ENCODE measurements at places on chromosomes 3 and 15.
A peak's percentile ranks its signal among the peaks of the same experiment; 100 is the strongest.

GRCh38 chr3:149395107-149396089 is 17.9 kb upstream of the TM4SF1 start:
- DNase-seq = no peak

- DNase-seq = no peak
These were observed 190.2 kb downstream of the NR1D2 start for GRCh38 chr3:24135280-24135679.

DNA sequence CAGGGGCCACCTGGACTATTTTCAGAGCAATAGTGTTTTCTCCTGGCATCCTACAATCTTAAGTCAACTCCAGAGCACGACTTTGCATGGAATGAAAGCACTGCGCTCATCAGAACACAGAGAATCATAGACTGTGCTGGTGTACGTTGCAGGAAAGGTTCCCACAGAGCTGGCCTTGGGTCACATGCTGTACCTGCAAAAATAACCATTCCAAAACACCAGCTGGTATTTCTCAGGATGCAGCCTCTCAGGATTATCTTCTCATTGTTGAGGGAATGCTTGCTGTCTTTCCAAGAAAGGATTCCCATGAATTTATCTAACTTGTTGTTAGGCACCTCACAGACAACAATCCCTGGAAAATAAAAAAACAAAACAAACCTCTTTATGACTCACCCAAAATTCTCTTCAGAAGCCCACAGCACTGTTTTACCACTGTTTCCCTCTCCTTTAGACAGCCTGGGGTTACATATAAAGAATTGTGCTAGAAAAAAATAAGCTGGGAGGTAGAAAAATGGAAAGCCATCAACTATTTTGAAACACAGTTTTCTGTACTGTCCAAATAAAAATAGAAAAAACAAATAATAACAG is 131.7 kb downstream of the ATP8B4 start:
- DNase-seq = no peak

DNA sequence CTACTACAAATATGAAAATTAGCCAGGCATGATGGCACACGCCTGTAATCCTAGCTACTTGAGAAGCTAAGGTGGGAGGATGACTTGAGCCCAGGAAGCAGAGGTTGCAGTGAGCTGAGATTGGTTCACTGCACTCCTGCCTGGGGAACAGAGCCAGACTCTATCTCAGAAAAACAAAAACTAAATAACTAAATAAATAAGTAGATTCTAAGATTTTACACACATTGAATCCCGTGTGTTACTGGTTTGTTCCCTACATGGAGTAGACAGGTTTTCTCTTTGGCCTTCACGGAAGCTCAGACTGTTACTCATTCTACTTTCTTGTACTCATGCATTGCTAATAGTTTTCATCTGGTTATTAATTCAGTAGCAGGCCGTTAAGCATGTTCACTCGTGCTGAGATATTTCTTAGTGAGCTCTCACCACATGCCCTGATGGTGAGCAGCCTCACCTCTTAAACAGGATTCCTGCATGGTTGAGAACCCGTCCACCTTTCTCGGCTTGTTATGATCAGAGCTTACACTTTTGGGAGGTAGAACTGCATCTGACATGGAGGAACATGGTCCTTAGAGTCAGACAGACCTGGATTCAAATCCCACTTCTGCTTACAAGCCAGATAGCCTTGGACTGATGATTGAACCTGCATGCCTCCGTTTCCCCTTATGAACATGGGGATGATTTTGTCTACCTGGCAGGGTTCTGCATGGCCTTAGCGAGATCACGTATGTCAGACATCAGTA is 49.1 kb downstream of the CMTM7 start:
- DNase-seq = no peak

- DNase-seq = no peak
These were observed 100.2 kb downstream of the FMN1 start for GRCh38 chr15:33094336-33094735.

DNA sequence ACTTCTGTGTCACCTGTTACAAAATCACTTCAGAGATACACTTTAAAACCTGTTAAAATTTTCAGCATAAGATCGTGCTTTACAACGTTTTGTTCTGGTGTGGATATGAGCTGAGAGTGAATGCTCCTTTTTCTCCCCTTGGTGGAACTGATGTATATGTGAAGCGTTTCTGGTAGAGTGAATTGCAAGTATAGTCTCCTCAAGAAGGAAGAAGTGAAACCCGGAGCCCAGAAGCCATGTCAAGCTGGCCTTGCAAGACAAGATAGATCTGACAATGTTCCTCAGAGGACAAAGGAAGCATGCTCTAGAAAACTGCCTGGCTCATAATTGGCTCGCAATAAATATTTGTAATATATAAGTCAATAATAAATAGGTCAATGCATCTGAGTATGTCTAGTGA is 23.6 kb downstream of the SERPINI2 start:
- DNase-seq = no peak

GRCh38 chr3:11386465-11387113 is 114.4 kb downstream of the ATG7 start:
- DNase-seq = no peak

- DNase-seq = no peak
These were observed 16.9 kb downstream of the THBS1 start for GRCh38 chr15:39597751-39598185.

DNA sequence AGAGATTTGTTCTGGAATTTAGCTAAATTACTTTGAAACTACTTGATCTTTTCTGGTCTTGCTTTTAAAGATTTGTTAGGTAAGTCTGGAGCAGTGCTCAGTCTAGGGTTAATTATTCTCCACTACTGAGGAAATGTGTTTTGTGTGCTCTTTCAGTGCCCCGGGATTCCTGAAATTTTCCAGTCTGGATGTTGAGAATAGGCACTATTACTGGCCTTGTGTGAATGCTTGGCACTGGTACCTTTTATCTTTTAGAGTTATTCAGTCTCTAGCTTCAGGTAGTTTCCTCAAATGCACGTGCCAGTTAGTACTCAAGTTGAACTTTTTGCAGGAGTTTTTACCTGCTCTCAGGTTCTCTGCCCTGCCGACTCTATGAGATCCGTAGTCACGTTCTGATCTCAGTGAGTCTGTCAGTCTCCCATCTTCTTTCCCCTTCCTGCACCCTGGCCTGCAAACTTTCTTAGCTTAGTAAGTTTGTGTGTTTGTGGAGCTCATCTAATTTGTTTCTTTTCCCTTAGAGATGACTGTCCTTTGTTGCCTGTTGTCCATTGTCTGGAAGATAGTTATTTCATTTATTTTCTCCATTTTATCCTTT is 39.5 kb downstream of the TCF12 start:
- DNase-seq = no peak

DNA sequence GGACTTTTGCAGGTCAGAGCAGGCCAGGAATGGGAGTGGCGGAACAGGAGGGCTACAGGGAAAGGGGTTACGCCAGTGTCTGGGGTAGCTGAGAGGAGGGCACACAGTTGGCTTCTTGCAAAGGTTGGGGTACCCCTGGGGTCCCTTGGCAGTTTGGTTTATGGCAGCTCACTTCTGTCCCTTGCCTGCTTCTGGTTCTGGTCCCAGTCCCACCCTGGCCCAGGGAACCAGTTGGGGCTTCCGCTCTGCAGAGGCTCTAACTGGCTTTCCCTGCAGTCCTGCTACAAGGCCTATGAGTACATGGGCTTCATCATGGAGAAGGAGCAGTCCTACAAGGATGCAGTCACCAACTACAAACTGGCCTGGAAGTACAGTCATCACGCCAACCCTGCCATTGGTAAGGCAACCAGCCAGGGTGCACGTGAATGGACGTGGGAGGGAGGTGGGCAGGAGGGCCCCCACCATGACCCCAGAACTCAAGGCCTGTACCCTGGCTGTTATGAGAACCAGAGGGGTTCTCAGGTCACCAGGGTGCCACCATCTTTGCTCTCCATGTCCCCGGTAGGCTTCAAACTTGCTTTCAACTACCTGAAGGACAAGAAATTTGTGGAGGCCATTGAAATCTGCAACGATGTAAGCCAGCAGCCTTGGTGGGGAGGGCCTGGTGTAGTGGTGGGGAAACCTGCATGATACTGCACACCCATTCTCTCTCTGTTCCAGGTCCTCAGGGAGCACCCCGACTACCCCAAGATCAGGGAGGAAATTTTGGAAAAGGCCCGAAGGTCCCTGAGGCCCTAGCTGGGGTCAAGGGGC is 15.2 kb downstream of the CSRNP1 start:
- peak; percentile 46 for DNase-seq

DNA sequence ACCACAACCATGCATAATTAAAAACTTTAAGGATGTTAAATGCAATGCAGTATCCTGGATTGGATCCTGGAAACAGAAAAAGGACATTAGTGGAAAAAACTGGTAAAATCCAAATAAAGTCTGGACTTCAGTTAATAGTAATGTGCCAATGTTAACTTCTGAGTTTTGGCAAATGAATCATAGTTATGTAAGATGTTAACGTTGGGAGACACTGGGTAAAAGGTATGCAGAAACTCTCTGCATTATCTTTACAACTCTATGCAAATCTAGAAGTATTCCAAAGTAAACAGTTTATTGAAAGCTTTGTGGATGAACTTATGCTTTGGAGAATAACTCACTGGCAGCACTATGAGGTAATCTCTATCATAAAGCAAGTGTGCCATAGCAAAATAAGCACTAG is 357.4 kb downstream of the RORA start:
- DNase-seq = no peak

GRCh38 chr3:160618363-160618762 is 53.0 kb upstream of the KPNA4 start:
- DNase-seq = no peak
